ENCODE measurements at places on chromosomes 11 and 22.

GRCh38 chr11:79088967-79089366 lies 351.9 kb downstream of the TENM4 start:
- DNase-seq = no peak

DNA sequence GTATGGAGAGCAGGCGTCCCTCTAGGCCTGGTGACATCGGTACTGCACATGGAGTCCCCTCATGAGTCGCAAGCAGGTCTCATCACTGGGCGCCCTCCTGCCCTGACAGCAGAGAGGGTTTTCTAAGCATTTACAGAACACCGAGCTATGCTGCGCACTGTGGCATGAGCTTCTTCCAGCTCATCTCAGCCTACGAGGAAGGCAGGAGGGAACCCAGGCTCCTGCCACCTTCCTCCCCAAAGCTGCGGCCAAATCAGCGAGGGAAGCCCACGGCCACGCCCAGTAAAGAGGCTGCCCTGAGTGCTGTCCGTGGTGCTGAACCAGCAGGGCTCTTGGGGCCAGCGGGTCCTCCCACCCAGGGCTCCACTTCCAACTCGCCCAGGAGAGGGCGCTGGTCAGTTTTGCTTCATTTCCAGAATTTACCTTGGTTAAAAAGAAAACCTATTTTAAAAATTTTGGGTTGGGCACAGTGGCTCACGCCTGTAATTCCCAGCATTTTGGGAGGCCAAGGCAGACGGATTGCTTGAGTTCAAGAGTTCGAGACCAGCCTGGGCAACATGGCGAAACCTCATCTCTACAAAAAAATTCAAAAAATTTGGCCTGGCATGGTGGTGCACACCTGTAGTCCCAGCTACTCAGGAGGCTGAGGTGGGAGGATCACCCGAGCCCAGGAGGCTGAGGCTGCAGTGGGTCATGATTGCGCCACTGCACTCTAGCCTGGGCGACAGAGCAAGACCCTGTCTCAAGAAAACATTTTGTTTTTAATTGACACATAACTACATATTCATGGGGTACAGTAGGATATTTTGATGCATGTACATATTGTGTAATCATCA lies 34.2 kb downstream of the PHF21B start:
- DNase-seq = peak; percentile 50

DNA sequence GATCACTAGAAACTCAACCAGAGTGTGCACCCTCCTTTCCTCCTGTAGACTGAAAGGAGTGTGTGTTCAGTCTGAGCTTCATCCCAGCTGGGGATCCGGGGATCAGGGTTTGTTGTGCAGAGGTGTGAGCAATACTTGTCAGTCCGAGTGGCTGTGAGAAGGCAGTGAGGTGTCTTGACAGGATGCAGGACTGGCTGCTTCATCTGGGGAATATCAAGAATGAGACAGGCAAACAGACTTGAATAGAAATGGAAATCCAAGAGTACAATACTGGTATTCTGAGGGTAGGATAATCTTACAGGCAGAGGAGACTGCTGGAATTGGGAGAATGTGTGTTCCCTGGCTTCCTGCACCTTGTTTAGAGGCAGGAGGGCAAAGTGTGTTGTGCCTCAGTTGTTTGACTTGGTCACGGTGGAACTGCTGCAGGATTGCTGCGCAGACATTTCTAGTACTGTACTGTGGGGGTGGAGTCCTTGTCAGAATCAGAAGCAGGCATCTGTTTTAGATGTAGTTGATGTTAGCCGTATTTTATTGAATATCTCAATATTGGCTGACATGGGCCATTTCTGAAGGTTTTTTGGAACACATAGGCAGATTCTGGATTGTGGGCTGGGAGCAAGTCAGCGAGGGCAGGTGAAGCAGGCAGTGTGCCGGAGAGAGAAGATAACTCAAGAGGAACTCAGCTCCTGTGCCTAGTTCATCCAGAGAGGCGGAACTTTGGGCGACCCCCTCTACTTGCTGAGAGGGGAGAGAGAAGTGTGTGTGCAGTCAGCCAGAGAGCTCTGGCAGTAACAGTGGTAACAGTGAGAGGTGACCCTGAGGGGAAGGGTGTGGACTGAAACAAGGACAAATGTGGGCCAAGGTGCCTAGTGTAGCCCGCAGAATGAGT lies 27.1 kb upstream of the GRK2 start:
- DNase-seq = no peak

- no peak for DNase-seq
Observed at GRCh38 chr11:69497221-69497787, 15.8 kb downstream of the LINC01488 start.

GRCh38 chr11:1560649-1561251 lies 11.3 kb downstream of the DUSP8 start:
- DNase-seq = no peak

- DNase-seq = no peak
Observed at GRCh38 chr11:66292543-66293332, 1.0 kb downstream of the TMEM151A start.

GRCh38 chr11:72475381-72475780 lies 41.0 kb upstream of the CLPB start:
- DNase-seq = no peak

DNA sequence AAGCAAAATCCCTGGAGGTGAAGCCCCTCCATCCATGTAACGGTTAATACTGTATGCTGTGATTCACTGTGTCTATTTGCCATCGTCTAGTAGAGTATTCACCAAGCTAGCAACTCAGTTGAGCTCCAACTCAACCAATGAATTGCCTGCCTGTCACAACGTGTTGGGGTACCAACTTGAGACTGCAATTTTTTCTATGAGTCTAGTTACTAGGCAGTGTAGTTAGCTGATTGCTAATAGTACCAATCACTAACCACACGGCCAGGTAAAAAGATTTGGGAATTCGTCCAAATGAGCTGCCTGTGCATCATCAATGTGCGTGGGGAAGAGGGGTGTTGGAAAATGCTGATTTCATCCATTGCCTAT lies 1.0 kb upstream of the BTG4 start:
- no peak for DNase-seq

GRCh38 chr11:47667135-47667534 lies 24.8 kb upstream of the MTCH2 start:
- no peak for DNase-seq

- DNase-seq = no peak
Observed at GRCh38 chr11:46362156-46363030, 15.1 kb downstream of the DGKZ start.

- DNase-seq = no peak
Observed at GRCh38 chr22:45907996-45908395, 69.0 kb downstream of the WNT7B start.
